ENCODE measurements at places on chromosomes 5 and 9. TPM values are rescaled to one million over a fixed set of nuclear protein-coding genes. Genes with fewer than 3 reads are reported as not detected.

GRCh38 chr5:172153695-172154094 lies 34.3 kb downstream of the STK10 start:
- DNase-seq = no peak

DNA sequence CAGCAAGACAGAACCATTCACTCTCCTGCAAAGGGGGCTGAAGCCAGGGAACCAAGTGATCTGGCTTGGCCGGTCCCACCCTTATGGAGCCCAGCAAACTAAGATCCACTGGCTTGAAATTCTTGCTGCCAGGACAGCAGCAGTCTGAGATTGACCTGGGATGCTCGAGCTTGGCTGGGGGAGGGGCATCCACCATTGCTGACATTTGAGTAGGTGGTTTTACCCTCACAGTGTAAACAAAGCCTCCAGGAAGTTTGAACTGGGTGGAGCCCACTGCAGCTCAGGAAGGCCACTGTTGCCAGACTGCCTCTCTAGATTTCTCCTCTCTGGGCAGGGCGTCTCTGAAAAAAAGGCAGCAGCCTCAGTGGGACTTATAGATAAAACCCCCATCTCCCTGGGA lies 60.5 kb downstream of the TNFSF8 start:
- DNase-seq = no peak

DNA sequence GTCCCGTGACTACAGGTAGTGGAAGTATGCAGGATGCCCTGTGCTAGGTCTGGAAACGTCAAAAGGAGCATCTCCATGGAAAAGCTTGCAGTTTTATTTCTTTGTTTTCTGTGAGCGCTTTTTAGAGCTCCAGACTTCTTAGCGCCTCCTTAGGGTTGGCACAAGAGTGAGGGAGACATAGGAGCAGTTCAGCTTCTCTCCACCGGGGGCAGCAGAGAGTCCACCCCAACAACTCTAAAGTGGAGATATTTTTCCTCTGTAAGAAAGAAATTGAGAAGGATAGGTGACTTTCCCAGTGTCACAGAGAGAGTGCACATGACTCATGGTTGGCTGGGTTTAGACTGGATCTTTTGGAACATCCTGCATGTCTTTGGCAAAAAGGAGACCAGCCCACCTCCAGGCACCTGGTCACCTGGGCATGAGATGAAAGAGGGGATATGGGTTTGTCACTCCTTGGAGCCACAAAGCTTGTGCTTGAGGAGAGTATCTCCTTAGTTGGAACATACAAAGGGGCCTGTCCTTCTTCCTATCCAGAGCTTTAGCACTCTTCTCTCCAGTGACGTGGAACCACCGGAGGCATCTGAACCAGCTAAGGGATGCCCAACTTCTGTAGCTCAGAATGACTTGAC lies 637.7 kb downstream of the SEMA5A start:
- DNase-seq = no peak

- DNase-seq = no peak
These were observed 96.3 kb downstream of the ARSB start for GRCh38 chr5:78888580-78889368.

DNA sequence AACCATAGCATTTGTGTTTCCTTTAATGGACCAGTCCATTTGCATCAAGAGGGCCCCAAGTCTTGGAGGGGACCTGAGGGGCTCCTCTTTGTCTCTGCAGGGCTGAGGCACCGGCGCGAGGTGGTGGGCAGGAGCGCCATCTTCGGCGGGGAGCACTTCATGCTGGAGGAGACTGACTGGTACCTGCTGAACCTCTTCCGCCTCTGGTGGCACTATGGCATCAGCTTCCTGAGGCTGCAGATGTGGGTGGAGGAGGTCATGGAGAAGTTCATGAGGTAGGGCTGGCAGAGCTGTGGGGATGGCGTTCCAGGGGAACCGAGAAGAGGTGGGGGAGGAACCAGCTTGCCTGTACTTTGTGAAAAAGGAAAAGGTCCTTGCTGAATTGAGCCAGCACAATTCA lies 6.1 kb downstream of the PCYOX1L start:
- no peak for DNase-seq

NR5A1 gene
- total RNA-seq = not detected

SERF1A gene
- 23.2 TPM for total RNA-seq

BASP1 gene
- total RNA-seq = 46.0 TPM
